ENCODE measurements at places on chromosomes 4 and X.

DNA sequence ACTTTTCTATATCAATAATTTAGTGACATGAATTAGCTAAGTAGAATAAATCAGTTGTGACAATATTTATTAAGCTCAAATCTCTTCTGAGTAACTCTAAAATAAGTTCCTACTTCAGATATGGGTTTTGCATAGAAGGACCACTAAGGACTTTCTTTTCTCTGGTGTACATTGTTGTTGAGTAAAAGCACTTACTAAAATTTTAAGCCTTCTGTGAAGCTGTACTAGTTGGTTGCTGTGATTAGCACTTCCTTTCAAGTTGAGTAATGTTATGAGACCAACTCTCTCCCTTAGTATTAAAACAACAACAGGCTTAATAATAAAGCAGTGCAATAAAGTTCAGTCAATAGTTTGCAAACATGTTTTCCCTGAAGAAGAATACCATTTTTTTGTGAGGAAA, 667.4 kb upstream of the NDST4 start:
- no peak for DNase-seq

GRCh38 chr4:134337574-134337973, 136.0 kb upstream of the PABPC4L start:
- no peak for DNase-seq

DNA sequence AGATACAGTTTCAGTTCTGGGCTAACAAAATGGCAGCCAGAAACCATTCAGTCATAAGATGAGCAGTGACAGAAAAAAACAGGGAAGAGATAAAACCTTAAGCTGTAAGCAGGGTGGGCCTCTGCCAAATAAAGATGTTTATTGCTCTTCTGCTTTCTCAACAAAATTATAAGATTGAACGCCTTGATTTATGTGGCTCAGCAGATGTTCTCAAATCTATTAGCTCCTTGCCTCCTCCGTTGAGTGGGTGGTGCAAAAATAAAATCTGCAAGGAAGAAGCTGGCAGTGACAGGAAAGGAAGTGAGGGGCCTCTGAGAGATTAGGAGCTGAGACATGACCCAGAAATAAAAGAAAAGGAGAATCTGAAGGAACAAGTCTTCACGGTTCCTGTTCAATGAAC, 206.6 kb downstream of the PTTG2 start:
- no peak for DNase-seq

GRCh38 chr4:168841000-168841671, 168.9 kb downstream of the CBR4 start:
- no peak for DNase-seq

GRCh38 chr4:99564921-99565320, 1.1 kb upstream of the TRMT10A start:
- DNase-seq, result no peak

- DNase-seq, result no peak
Measured at GRCh38 chrX:153321381-153322124, at the start of gene PNMA6F. PNMA6F (minus strand) TSS chrX:153321767; CDS start chrX:153320674, 1,093 bp downstream.

- DNase-seq, result no peak
Measured at GRCh38 chr4:184937745-184938144, 80.5 kb upstream of the HELT start.

DNA sequence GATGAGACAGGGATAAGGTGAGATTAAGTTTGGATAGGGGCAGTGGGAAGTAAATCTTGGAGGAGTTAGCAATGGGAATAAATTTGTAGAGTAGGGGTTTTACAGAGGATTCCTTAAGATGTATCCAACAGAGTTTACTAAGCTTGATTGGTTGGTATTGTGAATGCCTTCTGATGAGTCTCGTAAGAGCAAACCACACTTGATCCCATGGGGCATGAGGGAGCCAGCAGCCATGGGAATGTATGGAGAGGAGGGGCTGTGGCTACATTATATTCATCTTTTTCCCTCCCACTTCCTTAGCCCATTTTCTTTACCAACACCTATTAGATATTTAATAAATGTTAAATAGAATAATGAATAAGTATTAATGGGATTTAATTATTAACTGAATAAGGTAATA, 126.6 kb upstream of the NDST3 start:
- DNase-seq, result no peak

GRCh38 chr4:94934201-94934600, 176.4 kb downstream of the BMPR1B start:
- DNase-seq, result no peak

GRCh38 chr4:7324651-7325121, 110.0 kb downstream of the PSAPL1 start:
- no peak for DNase-seq

DNA sequence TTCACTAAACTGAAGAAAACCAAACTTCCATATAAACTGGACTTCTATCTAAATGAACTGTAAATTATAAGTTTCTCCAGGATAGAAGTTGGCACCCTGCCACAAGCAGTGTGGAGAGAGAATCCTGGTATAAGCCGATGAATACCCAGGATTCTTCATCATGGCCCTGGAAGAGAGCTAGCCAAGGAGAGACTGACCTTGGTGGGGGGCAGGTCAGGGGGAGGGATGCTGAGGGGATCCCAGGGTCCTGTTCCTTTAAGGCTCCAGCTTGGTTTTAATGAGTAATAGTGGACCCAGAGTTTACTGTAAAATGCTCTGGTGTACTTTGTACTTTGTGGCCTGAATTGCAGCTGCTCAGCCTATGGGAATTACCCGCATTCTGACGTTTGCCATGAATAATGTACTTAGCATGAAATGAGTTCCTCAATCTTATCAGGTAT, 16.9 kb downstream of the RASSF6 start:
- DNase-seq, result no peak

GRCh38 chr4:138875891-138876608, 139.5 kb upstream of the NOCT start:
- DNase-seq, result no peak

DNA sequence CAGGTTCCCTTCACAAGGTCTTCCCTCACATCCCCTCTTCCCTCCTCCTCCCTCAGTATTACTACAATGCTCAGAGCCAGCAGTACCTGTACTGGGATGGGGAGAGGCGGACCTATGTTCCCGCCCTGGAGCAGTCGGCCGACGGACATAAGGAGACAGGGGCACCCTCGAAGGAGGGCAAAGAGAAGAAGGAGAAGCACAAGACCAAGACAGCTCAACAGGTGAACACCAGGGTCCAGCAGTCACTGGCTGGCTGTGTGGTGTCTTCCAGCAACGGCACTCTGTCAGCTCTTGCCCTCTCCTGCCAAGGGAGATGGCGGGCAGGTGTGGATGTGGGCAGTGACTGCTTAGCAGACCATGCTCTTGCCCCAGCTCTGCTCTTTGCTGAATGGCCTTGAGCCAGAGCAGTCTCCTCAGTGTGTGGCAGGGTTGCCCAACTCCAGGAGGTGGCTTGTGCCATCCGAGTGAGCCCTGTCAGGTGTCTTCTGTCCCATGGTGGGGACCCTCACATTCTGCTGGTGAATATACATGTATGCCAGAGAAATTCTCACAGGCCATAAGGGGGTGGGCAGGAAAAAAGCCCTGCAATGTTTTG, 11.4 kb upstream of the UBA1 start:
- DNase-seq, result no peak

DNA sequence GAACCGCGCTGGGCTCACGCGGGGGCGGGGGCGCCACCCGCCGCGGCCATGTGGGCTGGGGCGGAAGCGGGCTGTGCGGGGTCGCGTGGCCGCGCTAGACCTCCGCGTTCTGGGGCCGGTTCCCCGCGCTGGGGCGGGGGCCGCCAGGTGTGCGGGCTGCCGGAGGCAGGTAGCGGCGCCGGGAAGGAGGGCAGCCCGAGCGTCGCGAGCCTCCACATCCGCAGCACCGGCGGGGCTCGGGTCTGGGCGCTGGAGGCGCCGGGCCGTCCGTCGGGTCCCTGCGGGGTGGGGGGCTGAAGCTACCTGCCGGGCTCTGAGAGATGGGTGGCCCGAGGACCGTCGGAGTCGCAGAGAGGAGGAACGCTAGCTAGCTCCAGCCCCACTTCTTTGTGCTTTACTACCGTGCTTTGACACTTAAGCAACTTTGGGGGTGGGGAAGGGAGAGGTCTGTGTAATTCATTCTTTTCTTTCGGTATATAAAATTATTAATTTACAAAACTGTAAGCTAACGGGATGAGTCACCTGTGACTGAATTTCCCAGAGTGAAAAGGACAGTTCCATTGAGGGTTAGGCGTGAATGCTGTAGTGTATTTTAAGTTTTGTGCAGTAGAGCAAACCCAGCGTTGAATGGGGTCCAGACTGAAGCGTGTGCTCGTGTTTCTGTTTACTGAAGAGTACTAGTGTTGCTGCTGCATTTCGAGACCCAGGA, 689 bp downstream of the METAP1 start:
- DNase-seq, result peak; percentile 9

DNA sequence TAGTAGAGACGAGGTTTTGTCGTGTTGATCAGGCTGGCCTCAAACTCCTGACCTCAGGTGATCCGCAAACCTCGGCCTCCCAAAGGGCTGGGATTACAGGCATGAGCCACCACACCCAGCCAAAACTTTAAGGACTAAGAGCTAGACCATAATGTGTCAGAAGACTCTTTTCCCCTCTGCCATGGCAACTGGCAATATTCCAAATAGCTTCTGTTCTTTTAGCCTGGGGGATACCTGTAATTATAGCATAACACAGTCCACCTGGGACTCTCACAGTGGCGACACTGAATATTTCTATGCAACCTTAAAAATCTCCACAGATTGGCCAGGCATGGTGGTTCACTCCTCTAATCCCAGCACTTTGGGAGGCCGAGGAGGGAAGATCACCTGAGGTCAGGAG, 45.5 kb upstream of the RBM47 start:
- no peak for DNase-seq

- DNase-seq, result no peak
Measured at GRCh38 chrX:68669094-68669860, 21.8 kb downstream of the STARD8 start.

GRCh38 chrX:74178536-74178935, 125.4 kb upstream of the ZCCHC13 start:
- DNase-seq, result no peak

- DNase-seq, result no peak
Measured at GRCh38 chrX:151042842-151043241, 59.7 kb downstream of the HMGB3 start.

DNA sequence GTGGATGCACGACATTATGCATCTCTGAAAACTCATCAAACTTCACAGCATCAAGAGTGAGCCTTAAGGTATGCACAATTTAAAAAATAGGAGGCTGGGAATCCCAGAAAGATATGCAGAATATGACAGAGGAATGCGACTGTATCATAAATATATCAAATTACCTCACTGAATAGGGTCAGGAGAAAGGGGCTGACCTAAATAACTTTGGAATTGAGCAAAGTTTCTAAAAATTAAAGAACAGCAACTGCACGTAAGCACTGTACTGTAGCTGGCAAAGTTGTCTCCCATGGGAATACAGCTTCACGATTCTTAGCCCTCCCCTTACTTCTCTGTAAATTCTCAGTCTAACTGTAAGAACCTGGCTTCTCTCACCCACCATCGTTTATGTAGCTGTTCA, 397.4 kb upstream of the ZFP42 start:
- DNase-seq, result no peak

- no peak for DNase-seq
Measured at GRCh38 chrX:136810493-136810892, 29.8 kb upstream of the ARHGEF6 start.

DNA sequence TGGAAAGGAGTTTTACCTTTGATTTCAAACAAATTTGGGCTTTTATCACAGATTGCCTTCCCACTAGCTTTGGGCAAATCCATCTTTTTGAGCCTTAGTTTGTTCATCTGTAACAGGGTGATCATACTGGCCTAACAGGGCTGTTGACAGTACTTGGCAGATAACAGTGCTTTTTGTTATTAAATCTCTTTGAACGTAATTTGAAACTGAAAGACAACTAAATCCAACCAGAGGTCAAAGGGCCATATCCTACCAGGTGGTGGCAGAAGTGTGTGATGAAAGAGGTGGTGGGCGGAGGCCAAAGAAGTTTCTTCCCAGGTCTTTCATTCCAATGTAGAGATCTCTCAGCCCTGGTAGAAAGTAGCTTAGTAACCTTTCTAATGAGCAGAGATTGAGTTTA, 35.2 kb upstream of the TADA2B start:
- DNase-seq, result no peak

DNA sequence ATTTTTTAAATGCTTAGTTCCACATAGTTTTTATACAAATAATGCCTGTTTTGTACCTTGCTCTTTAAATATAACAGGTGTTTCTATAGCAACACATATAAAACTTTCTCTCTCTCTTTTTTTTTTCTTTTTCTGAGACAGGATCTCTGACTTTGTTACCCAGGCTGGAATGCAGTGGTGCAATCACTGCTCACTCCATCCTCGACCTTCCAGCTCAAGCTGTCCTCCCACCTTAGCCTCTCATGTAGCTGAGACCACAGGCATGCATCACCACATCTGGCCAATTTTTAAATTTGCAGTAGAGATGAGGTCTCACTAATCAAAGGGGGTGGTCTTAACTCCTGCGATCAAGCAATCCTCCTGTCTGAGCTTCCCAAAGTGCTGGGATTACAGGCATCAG, 18.3 kb upstream of the SULT1E1 start:
- no peak for DNase-seq

DNA sequence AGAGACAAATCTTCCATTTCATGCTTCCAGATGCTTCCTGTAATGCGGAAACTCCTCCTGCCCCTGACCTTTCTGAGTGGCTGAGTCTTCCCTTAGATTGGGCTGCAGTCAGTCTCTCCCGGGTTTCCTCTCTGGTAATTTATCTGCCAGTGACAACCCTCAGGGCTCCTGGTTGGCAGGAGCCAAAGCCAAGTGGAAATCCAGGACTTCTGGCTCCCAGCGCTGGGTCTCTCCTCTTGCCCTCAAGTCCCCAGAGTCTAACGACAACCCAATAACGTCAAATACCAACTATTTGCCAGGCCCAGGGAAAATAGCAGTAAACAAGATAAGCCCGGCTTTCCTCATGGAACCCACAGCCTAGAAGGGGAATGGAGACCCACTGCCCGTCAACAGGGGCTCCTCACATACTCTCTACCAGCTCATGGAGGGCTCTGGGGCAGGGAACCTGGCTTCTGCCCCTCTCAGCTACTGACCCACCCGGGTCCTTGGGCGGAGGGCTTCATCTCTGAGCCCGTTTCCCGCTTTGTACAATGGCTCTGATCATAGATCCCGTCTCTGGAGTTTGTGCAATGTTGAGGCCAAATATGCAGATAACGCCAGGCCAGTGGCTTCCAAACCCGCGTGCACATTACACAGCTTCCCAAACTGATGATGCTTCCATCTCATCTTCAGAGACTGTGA, 1.1 kb upstream of the TBC1D14 start:
- no peak for DNase-seq

DNA sequence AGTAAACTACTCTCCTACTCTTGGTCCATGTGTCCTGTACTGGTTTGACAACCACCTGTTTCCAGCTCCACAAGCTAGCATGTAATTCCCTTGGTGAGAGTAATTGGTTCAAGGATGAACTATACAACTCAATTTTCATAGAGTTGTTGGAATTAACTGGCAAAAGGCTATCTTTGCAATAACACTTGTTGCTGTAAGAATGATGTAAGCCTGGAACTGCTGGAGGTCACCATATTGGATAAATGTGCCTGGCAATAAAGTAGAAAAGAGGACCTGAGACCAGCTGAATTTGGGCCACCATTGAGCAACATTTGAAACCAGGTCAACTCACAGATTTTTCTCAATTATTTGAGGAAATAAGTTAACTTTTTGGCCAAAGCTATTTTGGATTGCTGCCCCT, 175.5 kb downstream of the CAMK2D start:
- no peak for DNase-seq

- no peak for DNase-seq
Measured at GRCh38 chr4:85527815-85528214, 52.9 kb downstream of the ARHGAP24 start.

- no peak for DNase-seq
Measured at GRCh38 chr4:96993560-96993959, 1149.7 kb downstream of the STPG2 start.

- DNase-seq, result no peak
Measured at GRCh38 chr4:143199503-143199902, 14.8 kb downstream of the USP38 start.
